ENCODE measurements at places on chromosomes 7 and 10.

GRCh38 chr10:118234683-118235082 is 107.4 kb downstream of the FAM204A start:
- no peak for DNase-seq

GRCh38 chr10:70809726-70810125 is 6.0 kb upstream of the SGPL1 start:
- no peak for DNase-seq

- DNase-seq, result peak; percentile 84
These were observed 32.0 kb downstream of the FIGNL1 start for GRCh38 chr7:50418086-50418515.

DNA sequence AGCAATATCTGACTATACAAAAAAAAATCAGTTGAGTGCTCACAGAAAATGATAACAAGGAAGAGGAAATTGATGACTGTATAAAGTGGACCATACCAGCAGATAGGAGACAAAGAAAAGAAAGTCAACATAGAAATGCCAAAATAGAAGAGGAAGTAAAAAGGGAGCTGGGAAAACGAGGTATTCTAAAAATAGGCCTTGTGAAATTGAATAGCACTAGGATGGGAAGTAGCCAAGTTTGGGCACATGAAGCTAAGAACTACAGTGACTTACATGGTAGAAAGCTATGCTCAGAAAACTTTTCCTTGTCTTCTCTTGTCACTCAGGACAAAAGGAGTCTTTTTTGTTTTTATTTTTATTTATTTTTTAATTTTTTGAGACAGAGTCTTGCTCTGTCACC is 76.2 kb upstream of the APBB1IP start:
- DNase-seq, result no peak

- peak; percentile 73 for DNase-seq
These were observed at the start of gene ZC3HAV1 for GRCh38 chr7:139109188-139109982. Gene ZC3HAV1, minus strand, starts transcription at chr7:139109720. Its CDS starts 389 bp downstream, at chr7:139109331.

DNA sequence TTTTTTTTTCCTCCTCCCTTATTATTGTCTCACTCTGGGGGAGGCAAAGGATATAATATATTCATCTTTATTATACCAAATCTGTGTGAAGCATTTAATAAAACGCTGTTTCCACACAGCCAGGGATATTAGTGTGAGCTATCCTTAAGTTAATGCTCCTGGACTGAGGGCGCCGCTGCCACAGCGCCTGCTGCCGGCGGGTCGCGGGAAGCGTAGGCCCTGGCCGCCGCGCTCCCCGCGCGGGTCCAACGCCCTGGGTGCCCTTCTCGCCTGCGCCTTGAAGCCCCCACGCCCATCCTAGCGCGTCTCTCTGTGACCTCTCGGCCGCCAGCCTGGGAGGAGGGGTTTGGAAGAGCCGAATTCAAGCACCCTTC is 9.5 kb upstream of the LBX1 start:
- DNase-seq, result no peak

- DNase-seq, result no peak
These were observed 29.8 kb downstream of the CPVL start for GRCh38 chr7:29116361-29117200.

DNA sequence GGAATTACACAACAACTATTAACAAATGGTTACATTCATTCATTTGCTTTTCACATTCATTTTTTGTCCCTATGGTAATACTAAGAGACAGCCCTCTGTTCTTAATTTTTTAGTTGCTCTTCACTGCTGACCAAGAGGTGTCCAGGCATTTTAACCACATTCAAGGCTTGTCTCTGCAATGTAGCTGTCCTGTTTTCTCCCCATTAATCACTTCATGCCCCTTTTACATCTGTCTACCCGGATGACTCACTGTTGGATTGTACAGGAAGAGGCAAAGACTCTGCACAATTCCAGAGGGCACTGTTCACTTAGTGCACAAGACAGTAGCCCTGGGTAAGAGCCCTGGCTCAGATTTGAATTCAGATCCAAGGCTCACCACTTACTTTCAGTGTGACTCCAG is 168.5 kb downstream of the NOC3L start:
- DNase-seq, result no peak

GRCh38 chr7:80542398-80542797 is 30.5 kb upstream of the GNAT3 start:
- no peak for DNase-seq

GRCh38 chr10:14543904-14544210 is 213.1 kb upstream of the FRMD4A start:
- DNase-seq, result no peak

DNA sequence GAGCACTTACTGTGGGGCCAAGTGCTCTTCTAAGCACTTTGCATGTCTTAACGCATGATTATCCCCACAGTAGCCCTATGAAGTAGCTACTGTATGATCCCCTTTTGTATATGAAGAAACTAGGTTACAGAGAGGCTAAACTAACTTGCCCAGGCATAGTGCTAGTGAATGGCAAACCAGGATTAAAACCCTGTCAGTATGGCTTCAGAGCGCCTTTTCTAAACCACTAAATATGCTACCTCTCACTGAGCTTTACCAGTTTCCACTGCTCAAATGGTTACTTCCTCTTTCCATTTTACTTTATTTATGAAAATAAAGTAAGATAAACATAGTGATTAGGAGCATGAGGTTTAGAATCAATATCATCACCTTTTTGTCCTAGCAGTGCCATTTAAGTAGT is 73.6 kb downstream of the PODXL start:
- no peak for DNase-seq

- no peak for DNase-seq
These were observed 44.6 kb downstream of the BMS1 start for GRCh38 chr10:42827201-42827600.

- no peak for DNase-seq
These were observed 91.6 kb downstream of the C10orf105 start for GRCh38 chr10:71627956-71628355.
